Renal cortical epithelial cell (primary cell): ENCODE measurements at places on chromosomes 4 and X. TPM values are rescaled to one million over a fixed set of nuclear protein-coding genes. Genes with fewer than 3 reads are reported as not detected.
A peak's percentile ranks its signal among the peaks of the same experiment; 100 is the strongest.

DNA sequence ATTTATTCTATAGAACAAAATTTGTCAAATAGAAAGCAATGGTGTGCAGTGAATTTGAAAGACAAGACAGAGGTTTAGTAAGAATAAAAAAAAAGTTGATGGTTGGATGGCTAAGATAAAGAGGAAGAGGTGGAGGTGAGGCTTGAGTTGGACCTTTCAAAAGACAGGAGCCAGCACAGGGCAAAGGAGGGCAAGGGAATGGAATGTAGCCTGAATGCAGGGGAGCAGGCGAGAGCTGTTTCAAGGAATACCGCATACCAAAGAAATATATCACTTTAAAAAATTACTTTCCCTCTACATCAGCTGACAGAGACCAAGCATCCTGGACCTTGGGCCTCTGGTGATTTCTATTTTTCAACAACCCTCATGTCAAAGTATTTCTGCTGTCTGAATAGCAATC lies 38.0 kb upstream of the CXXC4 start:
- no peak for DNase-seq

GRCh38 chr4:13981499-13981898 lies 354.0 kb upstream of the BOD1L1 start:
- no peak for DNase-seq

- no peak for DNase-seq
Measured at GRCh38 chr4:8639777-8640720, 47.5 kb downstream of the CPZ start.

DNA sequence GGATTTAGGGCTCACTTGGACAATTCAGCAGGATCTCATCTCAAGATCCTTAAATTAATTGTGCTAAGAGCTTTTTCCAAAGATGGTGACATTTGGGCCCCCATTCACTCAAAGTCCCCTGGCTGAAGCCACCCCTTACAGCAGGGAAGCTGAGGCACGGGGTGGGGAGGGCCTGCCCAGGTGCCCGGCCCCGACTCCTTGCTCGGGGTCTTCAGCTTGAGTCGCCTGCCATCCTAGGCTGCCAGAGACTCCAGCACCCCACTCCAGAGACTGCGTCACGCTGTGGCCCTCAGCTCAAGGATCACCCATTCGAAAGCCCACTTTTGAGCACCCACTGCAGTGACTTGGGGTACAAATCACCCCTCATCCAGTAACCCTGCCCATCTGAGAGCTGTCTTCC lies 39.2 kb upstream of the GPR78 start:
- DNase-seq = no peak

DNA sequence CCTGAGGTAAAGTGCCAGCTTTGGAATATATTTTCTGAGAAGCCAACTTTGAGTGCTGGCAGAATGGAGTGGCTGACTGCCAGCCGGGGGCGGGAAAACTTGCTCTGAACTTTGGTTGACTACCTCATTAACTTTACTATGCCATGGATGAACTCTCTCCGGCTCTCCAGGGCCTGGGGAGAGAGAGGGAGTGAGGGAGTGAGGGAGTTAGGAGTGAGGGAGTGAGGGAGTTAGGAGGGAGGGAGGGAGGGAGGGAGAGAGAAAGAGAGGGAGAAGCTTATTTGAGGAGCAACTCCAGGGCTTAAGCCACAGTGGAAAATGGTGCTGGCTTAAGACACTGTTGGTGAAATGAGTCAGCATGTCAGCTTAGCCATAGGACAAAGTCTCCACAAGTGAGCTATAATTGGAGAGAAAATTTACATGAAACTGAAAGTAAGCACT lies 280.9 kb upstream of the RPS6KA3 start:
- DNase-seq = peak; percentile 92

GRCh38 chr4:11487868-11488544 lies 59.3 kb upstream of the HS3ST1 start:
- DNase-seq = peak; percentile 37

- DNase-seq = no peak
Measured at GRCh38 chr4:98865059-98865458, 63.9 kb downstream of the EIF4E start.

Gene NPY1R
- total RNA-seq = 2.4 and 21.1 TPM in 2 replicates

Gene WWC2
- 45.7 and 221 TPM in 2 replicates for total RNA-seq

Gene SPANXD
- not detected in 2 replicates for total RNA-seq

Gene SATL1
- not detected in 2 replicates for total RNA-seq

Gene KCND1
- total RNA-seq = 7.1 and 14.0 TPM in 2 replicates
